Activated naive CD8-positive, alpha-beta T cell treated with anti-CD3 and anti-CD28 coated beads, Interleukin-2, amount 10 ng/mL, durations not matched to agents 7 days and 5 days (primary cell): ENCODE measurements at places on chromosomes 6 and 20.

GRCh38 chr6:86128130-86128814 is 485.6 kb upstream of the SYNCRIP start:
- DNase-seq = no peak

GRCh38 chr20:19783966-19784401 is 25.9 kb downstream of the RIN2 start:
- DNase-seq = no peak

GRCh38 chr6:169780571-169781091 is 29.2 kb downstream of the ERMARD start:
- DNase-seq = no peak

- no peak for DNase-seq
Measured at GRCh38 chr6:111764238-111765175, 108.7 kb downstream of the FYN start.

- no peak for DNase-seq
Measured at GRCh38 chr20:52904837-52905236, 67.3 kb upstream of the TSHZ2 start.

- DNase-seq = no peak
Measured at GRCh38 chr6:79599725-79600259, 31.3 kb upstream of the SH3BGRL2 start.

GRCh38 chr6:37612475-37612874 is 85.2 kb downstream of the MDGA1 start:
- no peak for DNase-seq

DNA sequence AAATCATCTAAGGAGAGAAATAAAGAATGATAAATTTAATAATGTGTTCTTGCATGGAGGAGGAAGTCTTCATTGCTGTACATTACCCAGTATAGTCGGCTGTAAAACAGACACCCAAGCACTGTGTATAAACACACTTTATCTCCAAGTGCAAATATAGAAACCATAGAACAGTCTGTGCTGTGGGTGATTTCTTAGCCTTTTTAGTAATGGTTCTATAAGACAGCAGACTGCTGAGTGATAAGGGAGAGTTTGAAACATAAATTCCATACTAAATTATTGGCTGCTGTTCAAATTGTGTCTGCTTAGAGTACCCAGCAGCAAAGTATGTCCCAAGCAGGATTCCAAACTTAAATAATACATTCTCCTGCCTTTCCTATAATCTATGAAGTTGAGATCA is 4.6 kb downstream of the FILIP1 start:
- no peak for DNase-seq

GRCh38 chr6:35304299-35304698 is 6.7 kb downstream of the DEF6 start:
- DNase-seq = no peak

DNA sequence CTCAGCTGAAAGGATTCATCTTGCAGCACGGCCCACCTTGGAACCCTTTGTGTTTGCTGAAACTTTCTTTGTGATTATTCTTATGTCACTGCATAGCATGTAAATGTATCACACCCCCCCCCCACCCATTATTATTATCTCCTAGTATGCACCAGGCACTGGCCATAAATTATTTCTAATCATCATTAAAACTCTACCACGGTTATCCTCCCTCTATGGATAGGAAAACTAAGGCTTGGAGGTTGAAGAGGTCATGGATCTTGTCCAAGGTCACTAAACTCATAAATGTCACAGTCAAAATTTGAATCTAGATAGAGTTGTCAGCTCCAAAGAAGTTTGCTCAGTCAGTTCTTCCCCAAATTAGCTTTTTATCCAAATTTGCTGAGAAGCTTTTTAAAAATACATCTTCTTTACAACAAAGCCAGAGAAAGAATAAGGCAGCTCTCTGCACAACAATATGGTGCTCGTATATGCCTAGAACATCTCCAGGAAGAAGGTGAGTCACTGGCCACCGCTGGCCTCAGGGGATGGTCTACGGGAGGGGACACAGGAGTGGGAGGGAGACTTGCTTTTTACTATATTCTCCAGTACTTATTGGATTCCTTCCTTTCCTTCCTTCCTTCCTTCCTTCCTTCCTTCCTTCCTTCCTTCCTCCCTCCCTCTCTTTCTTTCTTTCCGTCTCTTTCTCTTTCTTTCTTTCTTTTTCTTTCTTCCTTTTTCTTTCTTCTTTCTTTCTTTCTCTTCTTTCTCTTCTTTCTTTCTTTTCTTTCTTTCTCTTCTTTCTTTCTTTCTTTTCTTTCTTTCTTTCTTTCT is 134.5 kb downstream of the VEGFA start:
- no peak for DNase-seq

DNA sequence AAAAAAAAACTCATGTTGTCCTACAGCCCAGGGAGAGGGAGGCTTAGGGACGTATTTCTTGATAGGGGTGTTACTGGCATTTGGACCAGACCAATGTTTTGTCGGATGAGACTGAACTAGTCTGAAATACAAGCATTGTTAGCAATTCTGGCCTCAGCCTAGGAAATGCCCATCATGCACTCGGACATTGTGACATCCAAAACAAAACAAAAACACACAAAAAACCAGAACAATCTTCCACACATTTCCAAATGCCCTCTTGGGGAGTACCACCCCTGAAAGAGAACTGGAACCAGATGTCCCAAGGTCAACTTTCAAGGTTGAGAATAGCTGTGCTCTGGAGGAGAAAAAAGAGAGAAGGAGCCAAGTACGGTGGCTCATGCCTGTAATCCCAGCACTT is 299.1 kb upstream of the JARID2 start:
- DNase-seq = no peak

- DNase-seq = no peak
Measured at GRCh38 chr20:25247518-25247955, 348 bp upstream of the PYGB start.

GRCh38 chr6:128822271-128822670 is 60.7 kb upstream of the LAMA2 start:
- no peak for DNase-seq

DNA sequence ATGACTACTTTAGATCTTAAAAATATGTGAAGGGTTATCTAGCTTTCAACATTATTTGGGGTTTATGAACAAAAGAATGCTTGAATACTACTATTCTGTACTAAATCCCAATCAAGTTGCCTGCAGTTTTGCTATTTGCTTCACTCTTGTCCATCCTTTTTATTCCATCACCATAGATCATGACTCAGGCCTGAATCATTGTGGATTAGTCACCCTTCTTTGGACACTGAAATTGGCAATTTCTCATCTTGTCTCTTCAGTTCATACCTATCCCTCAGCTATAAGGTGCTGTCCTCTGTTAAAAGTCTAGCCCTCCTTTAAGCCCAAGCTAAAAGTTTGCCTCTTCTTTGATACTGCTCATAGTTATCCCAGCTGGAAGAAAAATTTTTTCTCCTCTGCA is 199.1 kb downstream of the CENPW start:
- DNase-seq = no peak

DNA sequence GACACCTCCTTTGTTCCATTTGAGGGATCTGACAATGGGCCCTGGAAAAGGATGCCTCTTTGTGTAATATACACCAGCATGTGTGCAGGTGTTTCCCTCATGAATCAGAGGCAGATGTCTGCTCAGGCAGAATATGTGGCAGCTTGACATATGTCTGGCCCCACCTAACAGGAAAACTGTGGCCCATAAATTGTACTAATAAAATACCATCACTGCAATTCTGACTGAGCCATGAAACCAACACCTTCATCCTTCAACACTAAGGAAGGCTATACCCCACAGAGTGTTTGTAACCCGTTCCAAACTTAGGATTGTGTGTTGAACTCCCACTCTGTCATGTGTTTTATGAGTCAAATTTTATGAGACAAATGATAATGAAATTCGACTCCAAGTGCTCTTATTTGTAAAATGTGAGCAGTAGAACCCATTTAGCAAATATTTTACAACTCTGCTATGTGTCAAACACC is 22.7 kb downstream of the LAMA4 start:
- DNase-seq = no peak

DNA sequence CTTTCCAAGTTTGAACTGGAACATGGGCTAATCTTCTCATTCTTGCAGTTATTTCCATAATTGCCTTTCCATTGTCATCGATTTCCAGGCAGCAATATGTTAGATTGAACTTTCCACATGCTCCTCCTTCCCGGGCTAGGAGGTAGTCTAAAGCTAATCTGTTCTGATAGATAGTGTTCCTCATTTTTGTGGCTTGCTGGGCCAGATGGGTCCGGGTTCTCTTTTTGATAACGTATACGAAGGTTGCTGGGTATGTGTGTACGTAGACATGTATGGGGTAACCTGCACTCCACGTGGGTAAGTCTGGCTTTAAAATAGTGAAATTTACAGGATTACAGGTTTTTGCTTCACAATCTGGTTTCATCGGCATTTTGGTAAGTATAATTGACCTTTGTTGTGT is 14.0 kb upstream of the GMPR start:
- DNase-seq = no peak

- no peak for DNase-seq
Measured at GRCh38 chr6:129498541-129498940, 211.4 kb downstream of the ARHGAP18 start.

DNA sequence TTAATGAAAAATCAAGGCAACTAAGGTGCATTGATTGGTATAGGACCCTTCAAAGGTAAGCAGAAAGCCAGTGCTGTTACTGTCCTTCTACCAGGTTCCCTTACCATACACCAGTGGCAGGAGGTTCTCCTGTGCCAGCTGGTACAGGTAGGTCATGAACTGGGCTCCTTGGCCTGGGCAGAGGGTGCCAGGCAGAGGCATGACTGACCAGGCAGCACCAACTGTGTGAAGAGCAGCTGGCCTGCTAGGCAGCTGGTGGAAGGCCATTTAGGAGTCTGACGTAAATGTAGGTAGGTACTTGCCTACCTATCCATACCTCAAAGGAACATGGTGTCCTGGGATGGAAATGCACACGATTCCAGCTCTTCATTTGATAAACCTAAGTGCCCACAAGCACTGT is 23.3 kb downstream of the PCNA start:
- peak; percentile 17 for DNase-seq

DNA sequence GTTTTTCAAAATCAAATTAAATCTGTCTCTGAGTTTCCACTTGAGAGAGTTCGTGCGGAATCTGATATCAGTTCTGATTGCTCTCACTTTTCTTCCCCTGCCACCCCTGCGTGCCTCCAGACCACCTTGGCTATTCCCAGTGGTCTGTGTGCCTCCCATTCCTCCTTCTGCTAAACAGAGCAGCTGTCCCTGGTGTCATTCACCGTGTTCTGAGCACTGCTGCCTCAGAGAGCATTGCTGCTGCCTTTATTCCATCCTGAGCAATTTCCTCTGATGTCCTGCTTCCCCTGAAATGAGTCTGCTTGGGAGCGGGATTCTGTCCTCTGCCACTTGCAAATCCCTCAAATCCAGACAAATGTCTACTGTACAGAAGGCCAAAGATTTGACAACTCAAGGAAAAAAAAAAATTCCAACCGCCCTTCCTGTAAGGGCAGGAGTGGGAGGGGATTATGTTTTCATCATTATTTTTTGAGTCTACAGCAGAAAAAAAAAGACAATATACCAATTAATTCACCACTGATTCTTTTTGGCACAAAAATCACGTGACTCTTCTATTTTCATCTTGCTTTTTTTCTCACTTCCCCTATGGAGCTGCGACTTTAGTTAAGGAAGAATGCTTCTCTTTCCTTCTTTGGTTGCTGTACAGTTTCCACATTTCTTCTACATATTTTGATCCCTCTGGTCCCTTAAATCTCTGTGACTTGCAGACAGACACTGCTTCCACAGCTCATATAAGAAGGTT is 833.0 kb downstream of the EPHA7 start:
- DNase-seq = no peak

- no peak for DNase-seq
Measured at GRCh38 chr6:62236784-62237183, 49.2 kb downstream of the KHDRBS2 start.

DNA sequence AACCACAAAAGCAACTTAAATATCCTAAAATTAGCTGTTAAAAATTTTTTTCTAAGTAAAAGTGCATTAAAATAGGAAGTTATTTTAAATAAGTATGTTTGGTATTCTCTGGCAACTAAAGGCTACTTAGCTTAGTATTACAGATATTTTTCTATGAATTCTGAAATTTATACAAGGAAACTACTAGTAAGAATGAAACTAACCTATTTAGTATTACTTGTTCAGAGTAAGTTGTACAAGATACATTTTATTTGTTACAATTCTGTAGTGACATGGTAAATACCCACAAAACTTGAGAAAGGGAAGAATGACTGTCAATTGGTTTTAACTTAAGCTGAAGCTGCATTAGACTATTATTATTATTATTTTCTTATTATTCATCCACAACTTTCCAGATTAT is 6.5 kb downstream of the PHIP start:
- DNase-seq = no peak

- DNase-seq = no peak
Measured at GRCh38 chr6:44527583-44528369, 140.3 kb downstream of the CDC5L start.

- DNase-seq = no peak
Measured at GRCh38 chr20:18571578-18571977, 4.3 kb downstream of the SMIM26 start.

- no peak for DNase-seq
Measured at GRCh38 chr6:115740907-115741306, 319.8 kb downstream of the FRK start.

DNA sequence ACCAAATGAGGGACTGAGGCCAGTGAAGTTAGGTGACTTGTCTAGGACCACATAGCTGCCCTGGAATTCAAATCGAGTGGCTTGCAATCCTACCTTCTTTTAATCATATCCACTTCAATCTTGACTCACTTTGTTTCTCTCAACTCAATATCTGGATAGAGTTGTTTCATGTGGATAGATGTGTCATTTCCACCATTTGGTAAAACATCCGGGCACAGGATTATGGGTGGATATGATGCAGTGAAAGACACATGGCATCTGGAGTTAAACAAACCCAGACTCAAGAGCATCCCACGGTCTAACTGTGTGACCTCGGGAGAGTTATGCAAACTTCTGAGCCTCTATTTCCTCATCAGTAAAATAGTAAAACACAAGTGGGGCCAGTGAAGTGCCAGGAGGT is 103.6 kb upstream of the CNKSR3 start:
- DNase-seq = no peak

- DNase-seq = no peak
Measured at GRCh38 chr20:54466127-54466526, 9.3 kb upstream of the DOK5 start.

DNA sequence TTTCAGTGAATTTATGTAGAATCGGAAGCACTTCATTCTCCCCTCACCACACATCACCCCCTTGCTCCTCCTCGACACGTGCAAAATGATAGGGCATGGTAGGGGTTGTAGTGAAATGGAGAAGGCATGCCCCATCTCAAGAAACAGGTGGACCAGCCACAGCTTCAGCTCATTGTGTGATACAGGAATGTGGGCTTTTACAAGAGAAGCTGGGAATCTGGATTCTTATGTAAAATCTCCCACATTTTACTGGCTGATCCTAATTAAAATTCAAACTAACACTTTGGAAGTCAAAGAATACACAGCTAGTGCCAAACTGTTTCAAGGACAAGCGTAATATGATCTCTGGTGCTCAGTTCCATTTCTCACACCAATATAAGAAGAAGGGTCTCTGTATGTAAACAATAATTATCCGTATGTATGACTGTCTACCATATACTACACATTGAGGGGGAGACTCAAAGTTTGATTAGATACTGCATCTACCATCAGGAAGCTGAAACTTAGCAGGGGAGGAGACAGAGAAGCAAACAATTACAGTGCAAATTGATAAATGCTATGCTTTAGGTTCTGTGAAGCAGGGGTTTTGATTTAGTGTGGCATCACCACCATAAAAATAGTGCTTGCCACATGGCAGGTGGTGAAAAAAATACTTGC is 24.3 kb upstream of the KIAA0408 start:
- no peak for DNase-seq
